Stomach (tissue), 19 donors: ENCODE measurements at places on chromosomes 11 and 22. TPM values are rescaled to one million over a fixed set of nuclear protein-coding genes. Genes with fewer than 3 reads are reported as not detected.

DNA sequence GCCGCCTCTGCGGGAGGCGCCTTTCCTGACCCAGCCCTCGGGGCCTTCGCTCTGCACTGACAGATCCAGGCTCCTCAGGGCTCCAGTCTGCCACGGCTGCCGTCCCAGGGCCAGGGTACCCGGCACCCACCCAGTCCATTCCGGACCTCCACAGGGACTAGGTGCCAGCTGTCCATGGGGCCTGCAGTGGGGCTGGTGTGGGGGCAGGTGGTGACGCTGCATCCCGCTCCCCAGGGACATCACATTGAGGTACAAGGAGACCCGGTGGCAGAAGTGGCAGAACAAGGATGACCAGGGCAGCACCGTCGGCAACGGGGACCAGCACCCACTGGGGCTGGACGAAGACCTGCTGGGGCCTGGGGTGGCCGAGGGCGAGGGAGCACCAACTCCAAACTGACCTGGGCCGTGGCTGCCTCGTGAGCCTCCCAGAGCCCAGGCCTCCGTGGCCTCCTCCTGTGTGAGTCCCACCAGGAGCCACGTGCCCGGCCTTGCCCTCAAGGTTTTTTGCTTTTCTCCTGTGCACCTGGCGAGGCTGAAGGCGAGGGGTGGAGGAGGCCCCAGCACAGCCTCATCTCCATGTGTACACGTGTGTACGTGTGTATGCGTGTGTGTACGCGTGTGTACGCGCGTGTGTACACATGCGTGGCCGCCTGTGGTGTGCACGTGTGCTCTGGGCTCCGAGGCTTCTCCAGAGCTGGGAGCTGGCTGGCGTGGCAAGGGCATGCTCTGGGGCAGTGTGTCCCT is 16.7 kb downstream of the RNH1 start:
- H3K4me3 ChIP-seq, result no peak overlapping the region
- H3K27me3 ChIP-seq, result no peaks in the 10 kb centered on the region
- peaks cover 19% of the 10 kb centered on the region for H3K36me3 ChIP-seq
- DNase-seq, result no peak
- no peaks in the 10 kb centered on the region for H3K4me1 ChIP-seq

GRCh38 chr11:60307507-60308195 is 19.4 kb upstream of the MS4A6E start:
- no peaks in the 10 kb centered on the region for H3K4me1 ChIP-seq
- no peak overlapping the region for H3K27ac ChIP-seq
- no peak for DNase-seq
- no peak overlapping the region for H3K4me3 ChIP-seq
- H3K36me3 ChIP-seq, result no peaks in the 10 kb centered on the region
- no peaks in the 10 kb centered on the region for H3K27me3 ChIP-seq

GRCh38 chr11:86663761-86664160 is 8.7 kb downstream of the ME3 start:
- H3K27me3 ChIP-seq, result no peaks in the 10 kb centered on the region
- H3K4me1 ChIP-seq, result no peaks in the 10 kb centered on the region
- no peak overlapping the region for H3K27ac ChIP-seq
- DNase-seq, result no peak

DNA sequence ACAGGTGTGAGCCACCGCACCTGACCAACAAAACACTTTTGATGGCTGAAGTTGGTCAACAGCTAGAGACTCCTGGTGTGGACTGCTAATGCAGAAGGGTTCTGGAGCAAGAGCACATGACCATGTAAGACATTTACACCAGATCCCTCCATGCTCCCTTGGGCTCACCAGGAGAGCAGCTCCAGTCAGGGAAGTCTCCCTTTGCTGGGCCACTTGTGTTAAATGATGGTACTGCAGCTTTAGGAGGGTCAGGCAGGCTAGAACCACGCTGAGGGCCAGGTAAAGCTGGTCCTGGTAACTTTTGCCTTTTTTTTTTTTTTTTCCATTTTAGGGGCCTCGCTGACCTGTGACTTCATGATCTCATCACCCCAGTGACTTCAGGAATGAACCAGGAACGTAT is 146.4 kb downstream of the FBXO7 start:
- no peaks in the 10 kb centered on the region for H3K36me3 ChIP-seq
- no peak for DNase-seq
- no peaks in the 10 kb centered on the region for H3K27me3 ChIP-seq
- H3K27ac ChIP-seq, result peak overlapping the region; percentile 66
- H3K4me1 ChIP-seq, result peaks cover 37% of the 10 kb centered on the region

DNA sequence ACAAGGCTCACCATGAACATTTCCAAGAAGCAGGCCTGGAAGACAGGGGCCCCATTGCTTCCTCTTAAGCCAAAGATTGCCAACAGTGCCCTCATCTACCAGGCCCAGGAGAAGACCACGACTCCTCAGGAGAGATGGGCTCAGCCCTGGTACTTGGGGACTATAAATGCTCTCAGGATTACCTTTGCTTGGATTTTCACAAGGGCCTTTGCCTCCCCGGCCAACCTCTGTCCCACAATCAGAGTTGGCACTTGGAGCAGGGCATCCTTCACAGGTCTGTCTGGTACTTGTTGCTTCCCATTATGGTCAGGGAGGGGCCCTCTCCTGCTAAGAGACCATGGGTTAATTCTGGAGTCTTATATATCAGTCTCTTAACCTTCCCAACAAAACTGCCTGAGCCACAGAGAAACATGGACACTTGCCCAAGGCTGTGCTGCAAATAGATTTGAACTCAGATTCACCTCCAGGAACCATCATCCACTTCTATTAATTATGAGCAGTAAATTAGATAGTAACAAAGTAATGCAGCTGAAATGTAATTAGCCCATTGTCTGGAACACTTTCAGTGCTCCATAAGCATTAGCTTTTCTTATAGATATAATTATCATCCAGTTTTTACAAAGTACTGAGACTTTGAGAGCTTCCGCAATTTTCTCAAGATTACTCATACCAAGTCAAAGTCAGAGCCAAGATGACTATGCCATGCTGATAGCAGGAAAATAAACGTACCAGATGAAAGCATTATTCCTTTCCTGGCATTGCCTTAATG is 33.5 kb downstream of the POU2AF3 start:
- H3K36me3 ChIP-seq, result no peaks in the 10 kb centered on the region
- DNase-seq, result no peak
- H3K4me3 ChIP-seq, result no peak overlapping the region
- H3K27me3 ChIP-seq, result no peaks in the 10 kb centered on the region

DNA sequence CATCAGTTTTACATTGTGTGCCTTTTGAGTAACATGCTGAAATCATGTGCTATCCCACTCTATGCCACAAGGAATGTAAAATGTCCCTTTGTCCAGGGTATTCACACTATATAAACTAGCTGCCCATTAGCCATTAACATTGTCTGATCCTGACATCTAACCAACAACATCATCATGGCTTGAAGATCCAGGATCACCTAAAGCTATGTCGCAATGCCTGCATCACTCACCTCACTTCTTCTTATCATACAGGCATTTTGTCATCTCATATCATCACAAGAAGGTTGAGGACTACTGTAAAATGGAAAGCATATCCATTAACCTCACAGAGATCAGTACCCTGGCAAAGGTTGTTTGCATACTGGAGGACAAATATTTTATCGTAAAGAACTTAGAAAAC is 742.3 kb downstream of the DLG2 start:
- H3K27ac ChIP-seq, result no peak overlapping the region
- H3K36me3 ChIP-seq, result no peaks in the 10 kb centered on the region
- peaks cover 9% of the 10 kb centered on the region for H3K4me1 ChIP-seq
- no peak overlapping the region for H3K4me3 ChIP-seq
- no peak for DNase-seq

DNA sequence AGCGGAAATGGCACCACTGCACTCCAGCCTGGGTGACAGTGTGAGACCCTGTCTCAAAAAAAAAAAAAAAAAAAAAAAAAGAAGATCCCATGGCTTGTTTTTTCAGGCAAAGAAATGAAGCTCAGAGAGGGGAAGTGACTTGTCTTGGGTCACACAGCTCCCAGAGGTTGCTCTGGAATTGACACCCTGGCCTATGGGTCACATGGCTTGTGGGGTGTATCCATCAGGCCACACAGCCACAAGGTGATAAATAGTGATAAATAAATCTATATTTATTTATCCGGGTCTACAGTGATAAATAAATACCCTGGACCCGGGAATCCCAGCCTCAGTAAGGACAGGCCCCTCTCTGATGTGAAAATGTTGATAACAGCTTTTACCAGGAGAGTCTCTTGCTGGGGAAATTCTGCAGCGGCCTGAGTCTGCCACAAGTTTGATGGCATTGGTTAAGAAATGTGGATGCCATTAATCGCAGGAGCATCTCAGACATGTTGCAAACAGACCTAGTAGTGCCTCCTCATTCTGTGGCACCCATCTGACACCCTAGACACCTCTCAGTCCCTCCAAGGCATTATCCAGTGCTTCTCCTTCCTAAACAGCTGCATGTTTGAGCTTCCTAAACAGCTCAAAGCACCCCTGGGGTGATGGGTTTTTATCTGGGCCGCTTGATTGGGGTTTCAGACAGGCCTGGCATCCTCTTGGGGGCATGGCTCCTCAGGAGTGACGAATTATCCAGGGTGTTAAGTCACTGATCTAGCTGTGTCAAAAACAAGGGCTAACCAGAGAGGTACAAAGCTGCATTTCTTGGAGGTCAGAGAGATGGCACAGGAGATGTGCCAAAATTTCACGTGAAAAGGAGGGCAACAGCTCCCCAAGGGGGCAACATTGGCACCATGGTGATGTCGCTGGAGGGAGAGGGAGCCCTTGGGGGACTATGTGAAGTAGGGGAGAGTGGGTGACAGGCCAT is 1.9 kb upstream of the EMID1 start:
- no peak overlapping the region for H3K4me3 ChIP-seq
- no peaks in the 10 kb centered on the region for H3K36me3 ChIP-seq
- H3K4me1 ChIP-seq, result peaks cover 15% of the 10 kb centered on the region
- no peaks in the 10 kb centered on the region for H3K27me3 ChIP-seq

DNA sequence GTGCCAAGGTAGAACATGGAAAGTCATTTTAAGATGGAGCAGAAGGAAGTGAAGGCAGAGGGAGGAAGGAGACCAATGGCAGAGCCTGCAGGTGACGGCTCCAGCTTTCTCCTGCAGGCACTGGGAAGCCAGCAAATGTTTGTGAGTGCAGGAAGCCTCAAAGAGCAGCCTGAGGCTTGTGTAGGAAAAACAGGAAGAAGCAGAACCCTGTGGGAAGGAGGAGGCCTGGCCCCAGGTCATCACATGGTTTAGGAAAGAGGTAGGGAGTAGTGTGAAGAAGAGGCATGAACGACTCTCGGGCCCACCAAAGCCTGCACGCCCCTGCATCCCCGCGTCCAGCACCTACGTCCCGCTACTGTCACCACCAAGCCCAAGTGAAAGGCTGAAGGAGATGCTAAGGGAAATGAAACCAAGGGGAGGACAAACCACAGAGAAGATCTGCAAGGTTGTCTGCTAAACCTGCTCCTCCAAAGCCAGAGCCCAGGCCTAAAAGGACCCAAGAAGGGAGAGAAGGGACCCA is 151.5 kb downstream of the CHST1 start:
- H3K27me3 ChIP-seq, result no peaks in the 10 kb centered on the region
- no peak overlapping the region for H3K4me3 ChIP-seq
- DNase-seq, result no peak
- no peaks in the 10 kb centered on the region for H3K4me1 ChIP-seq
- no peak overlapping the region for H3K27ac ChIP-seq
- no peaks in the 10 kb centered on the region for H3K36me3 ChIP-seq

The POU2F3 gene
- total RNA-seq, result 1.9 TPM

The TSPAN4 gene
- total RNA-seq, result 29.7 TPM
